Stimulated activated CD8-positive, alpha-beta memory T cell treated with anti-CD3 and anti-CD28 coated beads, Interleukin-7, amount 100 ng/mL, for 24 hours (primary cell): ENCODE measurements at places on chromosomes 11 and 22.

- DNase-seq, result no peak
These were observed 42.5 kb downstream of the INSC start for GRCh38 chr11:15157181-15157580.

- DNase-seq, result no peak
These were observed 40.1 kb downstream of the LDLRAD3 start for GRCh38 chr11:35983981-35984380.

DNA sequence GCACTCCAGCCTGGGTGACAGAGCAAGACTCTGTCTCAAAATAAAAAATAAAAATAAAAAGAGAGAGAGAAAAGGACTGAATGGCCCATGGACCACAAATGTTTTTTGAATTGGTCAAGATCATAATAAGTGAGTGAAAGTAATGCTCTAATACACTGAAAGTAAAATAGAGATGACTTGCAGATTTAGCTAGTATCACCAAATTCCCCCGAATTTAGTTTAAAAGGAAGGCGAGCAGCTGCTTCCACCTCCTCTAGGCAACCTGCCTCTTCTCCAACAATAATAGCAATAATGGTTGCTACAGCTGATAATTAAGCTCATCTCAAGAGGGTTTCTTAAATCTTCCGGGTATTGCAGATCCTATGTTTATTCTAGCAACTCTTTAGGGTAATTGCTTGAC is 36.8 kb downstream of the CELF1 start:
- no peak for DNase-seq

- DNase-seq, result no peak
These were observed 34.3 kb downstream of the MYEOV start for GRCh38 chr11:69328231-69328630.

DNA sequence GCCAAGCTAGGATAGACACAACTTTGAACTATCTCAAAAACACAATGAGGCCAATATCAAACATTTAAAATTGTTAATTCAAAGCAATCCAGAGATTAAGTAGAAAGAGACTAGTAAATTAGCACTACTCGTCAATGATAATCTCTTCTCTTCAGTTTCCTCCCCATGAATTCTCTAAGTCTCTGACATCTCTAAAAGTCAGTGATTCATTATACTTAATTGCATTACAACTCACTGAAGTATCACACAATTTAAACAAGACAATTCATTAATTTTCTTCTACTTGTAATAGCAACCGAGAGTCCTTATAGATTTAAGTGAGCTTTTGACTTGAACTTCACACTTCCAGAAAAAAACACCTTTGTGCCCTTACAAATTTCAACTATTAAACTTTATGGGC is 4.3 kb downstream of the DDX6 start:
- DNase-seq, result no peak

DNA sequence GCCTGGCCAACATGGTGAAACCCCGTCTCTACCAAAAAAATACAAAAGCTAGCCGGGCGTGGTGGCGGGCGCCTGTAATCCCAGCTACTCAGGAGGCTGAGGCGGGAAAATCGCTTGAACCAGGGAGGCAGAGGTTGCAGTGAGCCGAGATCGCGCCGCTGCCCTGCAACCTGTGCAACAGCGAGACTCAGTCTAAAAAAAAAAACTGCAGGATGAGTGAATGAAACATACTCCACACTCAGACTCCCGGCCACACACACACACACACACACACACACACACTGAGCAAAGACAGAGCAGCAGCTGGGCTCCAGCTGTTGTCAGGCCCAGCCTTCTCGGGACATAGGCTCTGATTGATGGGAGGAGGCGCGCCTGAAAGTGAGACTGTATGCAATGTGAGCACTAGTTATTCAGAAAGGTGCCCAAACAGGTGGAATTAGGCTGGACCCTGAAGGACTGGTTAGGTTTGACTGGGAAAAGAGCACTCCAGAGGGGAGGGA is 1.5 kb upstream of the PLEKHA7 start:
- no peak for DNase-seq
